Activated T-cell treated with anti-CD3 and anti-CD28 coated beads, Interleukin-2, amount 50 U/mL, for 24 hours (primary cell): ENCODE measurements at places on chromosomes 12 and 14.

GRCh38 chr12:68499616-68500015 is 111.1 kb upstream of the RAP1B start:
- H3K4me1 ChIP-seq: peaks cover 37% of the 10 kb centered on the region
- no peak overlapping the region for H3K27ac ChIP-seq
- H3K27me3 ChIP-seq: no peaks in the 10 kb centered on the region
- H3K36me3 ChIP-seq: no peaks in the 10 kb centered on the region
- H3K4me3 ChIP-seq: no peak overlapping the region
- no peak for DNase-seq

DNA sequence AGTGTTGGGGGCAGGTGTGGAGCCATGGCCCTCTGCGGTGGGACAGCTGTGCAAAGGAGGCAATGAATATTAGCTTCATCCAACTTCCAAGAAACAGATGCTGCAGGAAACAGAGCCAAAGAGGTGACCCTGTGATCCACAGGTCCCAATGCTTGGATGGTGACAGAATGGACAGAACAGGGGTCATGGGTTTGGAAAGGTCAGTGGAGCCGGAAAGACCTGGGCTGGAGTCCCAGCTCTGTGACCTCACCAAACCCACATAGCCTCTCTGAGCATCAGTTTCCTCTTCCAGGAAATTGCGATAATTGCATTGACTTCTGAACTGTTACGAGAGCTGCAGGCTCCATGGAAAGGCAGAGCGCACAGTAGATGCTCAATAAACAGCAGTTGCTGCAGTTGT is 110.2 kb upstream of the GSC start:
- H3K36me3 ChIP-seq: no peaks in the 10 kb centered on the region
- no peak overlapping the region for H3K4me3 ChIP-seq
- no peak overlapping the region for H3K27ac ChIP-seq
- H3K27me3 ChIP-seq: peaks cover 17% of the 10 kb centered on the region

GRCh38 chr14:61296719-61297502 is 15.8 kb upstream of the TMEM30B start:
- peak overlapping the region; percentile 81 for H3K27ac ChIP-seq
- H3K27me3 ChIP-seq: no peaks in the 10 kb centered on the region
- no peaks in the 10 kb centered on the region for H3K36me3 ChIP-seq
- peaks cover 55% of the 10 kb centered on the region for H3K4me1 ChIP-seq
- no peak overlapping the region for H3K4me3 ChIP-seq
- no peak for DNase-seq

GRCh38 chr14:68780358-68781160 is 12.3 kb downstream of the ZFP36L1 start:
- DNase-seq: peak; percentile 57
- peak overlapping the region; percentile 67 for H3K4me3 ChIP-seq
- H3K36me3 ChIP-seq: no peaks in the 10 kb centered on the region

- H3K27me3 ChIP-seq: no peaks in the 10 kb centered on the region
- H3K4me1 ChIP-seq: peaks cover 42% of the 10 kb centered on the region
- peak overlapping the region; percentile 94 for H3K27ac ChIP-seq
- no peak for DNase-seq
- no peak overlapping the region for H3K4me3 ChIP-seq
These were observed 43.9 kb upstream of the MDM1 start for GRCh38 chr12:68375756-68376695.

DNA sequence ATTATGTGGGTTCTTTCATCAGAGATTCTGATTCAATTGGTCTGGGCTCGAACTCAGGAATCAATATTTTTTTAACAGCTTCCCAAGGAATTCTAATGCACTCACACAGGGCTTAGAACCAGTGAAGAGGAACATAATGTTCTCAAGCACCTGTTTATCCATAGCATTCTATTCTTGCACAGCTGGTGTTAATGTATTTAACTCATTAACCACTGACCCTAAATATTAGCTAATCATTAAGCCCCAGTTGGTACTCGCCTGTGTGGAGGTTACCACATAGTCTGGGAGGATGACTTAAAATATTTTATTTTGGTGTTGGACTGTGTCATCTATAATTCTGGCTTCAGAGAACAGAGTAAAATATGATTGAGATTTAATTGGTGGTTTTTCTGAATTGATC is 45.3 kb downstream of the LRP6 start:
- H3K4me1 ChIP-seq: peaks cover 11% of the 10 kb centered on the region
- DNase-seq: no peak
- peaks cover 23% of the 10 kb centered on the region for H3K27me3 ChIP-seq
- no peak overlapping the region for H3K4me3 ChIP-seq
- no peaks in the 10 kb centered on the region for H3K36me3 ChIP-seq

- H3K27me3 ChIP-seq: no peaks in the 10 kb centered on the region
- no peaks in the 10 kb centered on the region for H3K4me1 ChIP-seq
- H3K4me3 ChIP-seq: no peak overlapping the region
- no peak for DNase-seq
These were observed 267.9 kb downstream of the BCL11B start for GRCh38 chr14:99004112-99004511.

GRCh38 chr12:115519887-115520286 is 757.6 kb downstream of the MED13L start:
- no peaks in the 10 kb centered on the region for H3K4me1 ChIP-seq
- no peak for DNase-seq
- no peaks in the 10 kb centered on the region for H3K36me3 ChIP-seq
- H3K27ac ChIP-seq: no peak overlapping the region
- no peaks in the 10 kb centered on the region for H3K27me3 ChIP-seq
- no peak overlapping the region for H3K4me3 ChIP-seq

DNA sequence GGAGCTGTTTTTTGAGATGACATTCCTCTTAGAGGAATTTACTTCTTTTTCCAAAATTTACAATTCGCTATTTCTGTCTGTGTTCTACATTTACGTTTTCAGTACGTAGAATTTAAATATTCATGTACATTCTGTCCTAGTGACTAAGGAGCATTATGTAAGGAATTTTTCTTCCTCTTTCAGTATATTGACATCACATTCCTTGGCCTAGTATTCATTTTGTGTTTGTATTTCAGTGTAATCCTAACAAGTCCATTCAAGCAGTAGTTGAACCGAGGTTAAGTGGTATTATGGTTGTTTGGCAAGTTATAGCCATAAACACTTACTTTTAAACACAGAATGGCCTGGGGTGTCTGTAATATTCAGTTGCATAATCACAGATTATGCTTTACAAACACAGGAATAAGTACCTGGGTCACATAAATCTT is 465.2 kb downstream of the PCNX1 start:
- no peak for DNase-seq
- H3K27me3 ChIP-seq: no peaks in the 10 kb centered on the region
- H3K4me1 ChIP-seq: peaks cover 29% of the 10 kb centered on the region

- peaks cover 3% of the 10 kb centered on the region for H3K27me3 ChIP-seq
- peaks cover 7% of the 10 kb centered on the region for H3K4me1 ChIP-seq
- DNase-seq: no peak
- no peaks in the 10 kb centered on the region for H3K36me3 ChIP-seq
These were observed 18.8 kb upstream of the KLRF1 start for GRCh38 chr12:9808504-9808903.

DNA sequence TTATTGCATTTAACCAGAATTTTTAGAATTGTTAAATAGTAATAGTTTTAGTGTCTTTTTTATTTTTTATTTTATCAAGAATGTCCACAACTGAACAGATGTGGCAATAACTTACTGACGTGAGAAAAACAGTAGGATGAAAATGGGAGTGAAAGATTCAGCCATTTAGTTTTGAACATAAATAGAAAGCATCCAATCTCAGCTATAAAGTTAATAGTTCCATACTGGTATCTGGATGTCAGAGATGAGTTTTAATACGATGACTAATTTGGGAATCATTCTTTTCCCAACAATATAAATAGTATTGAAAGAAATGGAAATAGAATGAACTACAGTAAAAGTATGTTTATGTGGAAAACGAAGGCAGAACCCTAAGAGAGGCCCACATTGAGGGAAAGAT is 159.4 kb downstream of the EPS8 start:
- DNase-seq: no peak
- no peaks in the 10 kb centered on the region for H3K27me3 ChIP-seq
- H3K36me3 ChIP-seq: no peaks in the 10 kb centered on the region
- H3K4me3 ChIP-seq: no peak overlapping the region

DNA sequence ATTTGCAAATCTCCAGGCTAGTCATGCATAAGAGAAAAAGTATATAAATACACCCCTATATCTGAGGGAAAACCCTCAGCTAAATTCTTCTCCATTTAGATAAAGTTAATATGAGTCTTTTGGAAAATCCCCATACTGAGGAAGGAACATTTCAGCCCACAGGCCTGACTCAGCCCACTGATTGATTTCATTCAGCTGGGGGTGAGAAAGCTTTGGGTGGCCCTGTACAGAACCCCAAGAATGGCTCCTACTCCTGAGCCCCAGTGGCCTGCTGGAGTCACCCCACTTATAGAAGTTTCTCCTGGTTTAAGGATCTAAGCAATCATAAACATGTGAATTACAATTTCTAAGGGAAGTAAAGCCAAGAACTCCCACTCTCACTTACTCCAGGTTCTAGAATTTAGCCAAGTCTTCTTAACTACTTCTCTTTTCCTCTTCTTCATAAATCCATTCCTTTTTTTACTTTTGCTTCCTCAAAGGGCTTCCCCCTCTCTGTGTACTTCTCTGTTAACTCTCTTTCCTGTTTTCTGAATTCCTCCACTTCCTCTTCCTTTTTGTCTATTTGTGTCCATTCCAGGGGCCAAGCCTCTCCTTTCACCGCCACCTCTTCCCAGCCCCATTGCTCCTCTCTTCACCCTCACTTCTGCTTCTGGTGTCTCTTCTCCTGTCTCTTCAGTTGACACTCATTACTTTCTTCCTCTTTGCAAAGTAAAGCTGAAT is 21.0 kb downstream of the RTN1 start:
- H3K36me3 ChIP-seq: no peaks in the 10 kb centered on the region
- H3K4me1 ChIP-seq: no peaks in the 10 kb centered on the region
- peaks cover 6% of the 10 kb centered on the region for H3K27me3 ChIP-seq

GRCh38 chr12:94710933-94711332 is 60.6 kb upstream of the TMCC3 start:
- H3K27ac ChIP-seq: no peak overlapping the region
- H3K36me3 ChIP-seq: no peaks in the 10 kb centered on the region
- peaks cover 9% of the 10 kb centered on the region for H3K4me1 ChIP-seq
- H3K27me3 ChIP-seq: no peaks in the 10 kb centered on the region
- DNase-seq: peak; percentile 34
- H3K4me3 ChIP-seq: no peak overlapping the region

- no peaks in the 10 kb centered on the region for H3K27me3 ChIP-seq
- peaks cover 25% of the 10 kb centered on the region for H3K4me1 ChIP-seq
- DNase-seq: no peak
- H3K4me3 ChIP-seq: no peak overlapping the region
These were observed 6.3 kb upstream of the MLXIP start for GRCh38 chr12:122072031-122072970.

DNA sequence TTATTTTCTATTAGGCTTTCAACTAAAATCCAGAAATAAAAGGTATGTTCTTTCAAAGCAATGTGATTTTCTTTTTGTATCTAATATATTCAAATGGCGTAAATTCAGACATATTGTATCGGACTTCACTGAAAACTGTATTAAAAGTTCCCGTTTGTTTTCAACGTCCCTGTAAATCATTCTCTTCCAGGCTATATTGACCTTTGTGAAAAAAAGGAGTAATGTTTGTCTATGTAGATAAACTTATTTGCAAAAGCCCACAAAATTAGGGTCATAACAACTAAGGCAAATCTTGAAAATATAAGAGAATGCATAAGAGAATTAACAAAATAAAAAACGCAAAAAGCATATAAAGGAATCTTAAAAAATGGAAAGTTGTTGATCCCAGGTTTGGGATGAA is 1492.4 kb downstream of the AACS start:
- H3K4me1 ChIP-seq: no peaks in the 10 kb centered on the region
- no peaks in the 10 kb centered on the region for H3K27me3 ChIP-seq
- no peaks in the 10 kb centered on the region for H3K36me3 ChIP-seq
- no peak overlapping the region for H3K27ac ChIP-seq
- no peak overlapping the region for H3K4me3 ChIP-seq

- H3K27ac ChIP-seq: no peak overlapping the region
- no peak for DNase-seq
These were observed 14.9 kb downstream of the ABCB9 start for GRCh38 chr12:122951406-122951805.

GRCh38 chr14:86404989-86405649 is 875.2 kb downstream of the FLRT2 start:
- H3K27me3 ChIP-seq: no peaks in the 10 kb centered on the region
- no peaks in the 10 kb centered on the region for H3K36me3 ChIP-seq
- H3K27ac ChIP-seq: no peak overlapping the region
- no peak overlapping the region for H3K4me3 ChIP-seq
- H3K4me1 ChIP-seq: no peaks in the 10 kb centered on the region

GRCh38 chr12:76591476-76591875 is 31.9 kb upstream of the OSBPL8 start:
- no peak overlapping the region for H3K4me3 ChIP-seq
- no peak overlapping the region for H3K27ac ChIP-seq
- no peaks in the 10 kb centered on the region for H3K36me3 ChIP-seq
- H3K4me1 ChIP-seq: peaks cover 3% of the 10 kb centered on the region
- no peaks in the 10 kb centered on the region for H3K27me3 ChIP-seq
- no peak for DNase-seq

DNA sequence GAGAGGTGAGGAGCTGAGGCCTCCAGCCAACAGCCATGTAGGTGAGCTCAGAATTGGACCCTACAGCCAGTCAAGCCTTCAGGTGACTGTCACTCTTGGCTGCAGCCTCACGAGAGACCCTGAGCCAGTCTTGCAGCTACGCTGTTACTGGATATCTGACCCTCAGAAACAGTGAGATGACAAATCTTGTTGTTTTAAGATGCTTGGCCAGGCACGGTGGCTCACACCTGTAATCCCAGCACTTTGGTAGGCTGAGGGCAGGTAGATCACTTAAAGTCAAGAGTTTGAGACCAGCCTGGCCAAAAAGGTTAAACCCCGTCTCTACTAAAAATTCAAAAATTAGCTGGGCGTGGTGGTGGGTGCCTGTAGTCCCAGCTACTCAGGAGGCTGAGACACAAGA is 6.2 kb downstream of the PLEK2 start:
- H3K36me3 ChIP-seq: no peaks in the 10 kb centered on the region

GRCh38 chr12:56520048-56520447 is 1.6 kb upstream of the RBMS2 start:
- no peaks in the 10 kb centered on the region for H3K27me3 ChIP-seq
- H3K4me3 ChIP-seq: no peak overlapping the region
- H3K27ac ChIP-seq: no peak overlapping the region
- DNase-seq: no peak
- H3K4me1 ChIP-seq: peaks cover 34% of the 10 kb centered on the region

- no peak overlapping the region for H3K4me3 ChIP-seq
- H3K4me1 ChIP-seq: peaks cover 30% of the 10 kb centered on the region
- H3K27me3 ChIP-seq: no peaks in the 10 kb centered on the region
- peaks cover 46% of the 10 kb centered on the region for H3K36me3 ChIP-seq
These were observed 2.9 kb downstream of the UBE3B start for GRCh38 chr12:109480356-109480755.
